ENCODE measurements at places on chromosomes 11 and 22.

GRCh38 chr11:113773092-113773415, 438 bp downstream of the ZW10 start:
- no peak for DNase-seq

DNA sequence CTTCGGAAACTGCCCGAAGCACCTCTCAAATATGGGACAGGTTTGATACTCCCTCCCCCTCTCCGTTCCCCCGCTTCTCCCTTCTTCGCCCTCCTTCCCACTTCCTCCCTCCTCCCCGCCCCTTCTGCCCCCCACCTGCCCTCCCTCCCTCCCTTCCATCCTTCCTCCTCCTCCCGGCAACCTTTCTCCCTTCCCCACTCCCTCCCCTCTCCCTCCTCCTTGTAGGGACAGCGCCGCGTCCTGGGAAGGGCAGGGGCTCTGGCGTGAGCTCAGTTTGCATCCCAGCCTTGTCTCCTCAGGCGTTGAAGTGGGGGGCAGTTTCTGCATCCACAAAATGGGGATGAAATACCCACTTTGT, 6.1 kb upstream of the NFAM1 start:
- DNase-seq, result no peak

- DNase-seq, result no peak
Measured at GRCh38 chr22:32904044-32904443, 102.5 kb downstream of the TIMP3 start.

DNA sequence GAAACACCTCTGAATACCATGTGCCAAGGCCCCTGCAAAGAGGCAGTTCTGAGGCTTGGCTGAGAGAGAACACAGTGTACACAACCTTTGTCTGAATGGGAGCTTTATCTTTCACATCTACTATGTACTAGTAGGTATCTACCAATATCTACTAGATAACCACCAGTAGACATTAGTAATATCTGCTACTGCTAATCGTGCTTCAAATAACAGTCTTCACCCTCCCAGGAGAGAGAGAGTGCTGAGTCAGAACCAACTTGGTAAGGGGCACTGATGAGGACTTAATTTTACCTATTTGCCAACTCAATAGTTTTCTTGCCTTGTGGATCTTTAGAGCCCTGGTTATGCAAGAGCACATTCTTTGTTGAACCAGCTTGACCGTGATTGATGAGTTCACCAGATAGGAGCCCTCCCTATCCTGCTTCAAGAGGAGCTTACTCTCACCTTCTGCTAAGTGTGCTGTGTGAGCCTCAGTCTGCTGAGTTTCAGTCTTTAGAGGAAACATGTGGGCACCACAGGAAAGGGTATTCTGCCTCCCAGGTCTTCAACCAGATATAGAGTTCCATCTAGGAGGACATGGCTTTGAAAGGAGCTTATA, 967.5 kb downstream of the NTM start:
- DNase-seq, result no peak

GRCh38 chr11:15965562-15966250, 390.6 kb downstream of the SOX6 start:
- no peak for DNase-seq

GRCh38 chr11:47183969-47184368, 2.3 kb downstream of the PACSIN3 start:
- DNase-seq, result no peak

DNA sequence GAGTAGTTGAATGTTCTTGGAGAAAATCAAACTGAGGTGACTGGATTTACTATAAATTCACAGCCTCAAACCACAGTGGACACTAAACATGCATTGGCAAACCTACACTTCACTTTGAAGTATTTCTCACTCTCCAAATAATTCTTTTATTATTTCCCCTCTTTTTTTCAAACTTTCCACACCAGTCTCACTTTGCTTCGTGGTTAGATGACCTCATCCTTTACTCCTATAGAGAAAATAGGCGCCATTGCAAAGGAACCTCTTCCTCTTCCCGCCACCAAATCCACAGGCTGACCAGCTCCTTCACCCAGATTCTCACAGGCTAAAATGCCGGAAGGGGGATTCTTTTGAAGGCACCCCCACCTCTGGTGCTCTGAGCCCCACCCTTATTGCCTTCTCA, 33.4 kb downstream of the HTR3A start:
- no peak for DNase-seq

GRCh38 chr11:67352546-67353316, 615 bp downstream of the POLD4 start:
- no peak for DNase-seq

GRCh38 chr11:62770778-62771143, 435 bp upstream of the TAF6L start:
- no peak for DNase-seq
